NAMALWA (cell line): ENCODE measurements at places on chromosomes 4 and X.

DNA sequence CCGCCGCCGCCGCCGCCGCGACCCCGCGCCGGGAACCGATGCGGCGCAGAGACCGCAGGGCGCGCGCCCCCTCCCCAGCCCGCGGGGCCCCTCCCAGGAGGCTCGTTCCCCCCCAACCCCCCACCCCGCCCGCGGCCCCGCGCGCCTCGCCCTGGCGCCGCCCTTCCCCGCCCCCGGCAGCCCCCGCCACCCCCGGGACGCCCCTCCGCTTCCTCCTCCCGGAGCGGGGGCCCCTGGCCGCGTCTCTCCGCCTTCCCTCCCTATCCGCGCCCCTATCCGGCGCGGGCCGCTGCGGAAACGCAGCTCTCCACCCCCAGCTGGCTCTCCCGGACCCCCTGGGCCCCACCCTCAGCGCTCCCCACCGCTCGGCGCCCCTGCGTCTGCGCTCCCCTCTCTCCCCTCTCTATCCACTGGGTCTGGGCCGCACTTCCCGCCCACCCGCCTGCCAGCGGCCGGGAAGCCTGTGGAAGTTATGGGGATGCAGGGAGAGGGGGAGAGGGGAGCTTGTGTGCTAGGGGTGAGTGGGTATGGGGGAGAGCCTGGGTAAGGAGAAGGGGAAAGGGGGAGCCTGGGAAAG lies at the start of gene TMEM271:
TSS of gene TMEM271 (minus strand) at position 51 of the 577 bp plus-strand sequence. CDS start 233 bp downstream, outside the sequence.
- no peak for DNase-seq

DNA sequence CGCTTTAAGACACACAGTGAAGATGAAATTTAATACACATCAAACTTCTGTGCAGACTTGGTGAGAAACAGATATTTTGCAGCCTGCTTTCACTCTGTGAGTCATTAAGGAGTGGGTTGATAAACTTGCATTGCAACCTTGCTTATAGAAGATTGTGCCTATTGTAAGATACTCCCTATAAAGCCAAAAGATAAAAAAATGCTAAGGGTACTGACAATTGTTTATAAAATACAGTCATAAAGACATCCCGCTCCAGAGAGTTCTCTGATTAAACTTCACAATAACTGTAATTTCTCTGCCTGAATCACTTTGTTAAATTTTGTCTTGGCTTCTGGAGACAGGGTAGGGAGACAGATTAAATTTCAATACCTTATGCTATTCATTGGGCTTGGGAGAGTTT lies 49.1 kb downstream of the GALNT7 start:
- DNase-seq: no peak

GRCh38 chr4:142660728-142661127 lies 185.4 kb downstream of the INPP4B start:
- DNase-seq: no peak

GRCh38 chrX:22012051-22012450 lies 20.1 kb upstream of the PHEX start:
- DNase-seq: no peak
